ENCODE measurements at places on chromosomes 16 and 17.

DNA sequence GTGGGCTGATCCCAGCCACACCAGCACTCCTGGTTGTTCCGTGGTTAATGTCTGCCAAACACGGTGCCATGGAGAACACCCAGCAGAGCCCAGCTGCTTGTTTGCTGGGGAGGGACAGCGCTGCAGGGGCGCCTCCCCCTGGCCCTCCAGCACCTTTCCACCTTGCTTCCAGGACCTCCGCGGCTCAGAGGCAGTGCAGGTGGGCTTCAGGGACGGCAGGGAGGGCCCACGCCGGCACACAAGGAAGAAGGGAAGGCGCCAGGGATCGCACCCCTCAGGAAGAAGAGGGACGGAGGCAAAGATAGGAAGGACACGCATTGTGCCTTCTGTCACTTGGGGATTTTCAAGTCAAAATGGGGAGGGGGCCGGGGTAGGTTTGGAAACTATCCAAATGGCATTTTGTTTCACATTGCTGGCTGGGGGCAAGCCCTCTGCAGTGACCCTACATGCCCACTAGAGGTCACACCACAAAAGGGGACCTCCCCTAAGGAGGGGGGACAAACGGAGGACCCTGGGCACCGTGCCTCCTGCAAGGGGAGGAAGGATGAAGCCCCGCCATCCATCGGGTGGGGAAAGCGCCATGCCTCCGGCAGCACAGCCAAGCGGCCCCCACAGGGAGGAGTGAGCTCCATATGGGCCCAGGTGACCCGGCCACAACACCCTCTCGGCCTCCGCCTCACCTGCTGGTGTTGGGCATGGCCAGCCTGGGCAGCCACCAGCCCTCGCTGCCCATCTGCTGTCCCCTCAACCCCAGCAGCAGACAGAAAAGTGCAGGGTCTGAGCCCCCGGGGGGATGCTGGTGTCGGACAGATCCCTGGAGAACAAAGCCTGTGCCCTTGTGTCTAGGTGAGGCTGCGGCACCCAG is 7.5 kb upstream of the C16orf95 start:
- peaks cover 3% of the 10 kb centered on the region for H3K4me1 ChIP-seq
- DNase-seq: peak; percentile 48
- H3K27me3 ChIP-seq: no peaks in the 10 kb centered on the region
- no peak overlapping the region for H3K4me3 ChIP-seq
- H3K36me3 ChIP-seq: no peaks in the 10 kb centered on the region
- no peak overlapping the region for H3K27ac ChIP-seq

DNA sequence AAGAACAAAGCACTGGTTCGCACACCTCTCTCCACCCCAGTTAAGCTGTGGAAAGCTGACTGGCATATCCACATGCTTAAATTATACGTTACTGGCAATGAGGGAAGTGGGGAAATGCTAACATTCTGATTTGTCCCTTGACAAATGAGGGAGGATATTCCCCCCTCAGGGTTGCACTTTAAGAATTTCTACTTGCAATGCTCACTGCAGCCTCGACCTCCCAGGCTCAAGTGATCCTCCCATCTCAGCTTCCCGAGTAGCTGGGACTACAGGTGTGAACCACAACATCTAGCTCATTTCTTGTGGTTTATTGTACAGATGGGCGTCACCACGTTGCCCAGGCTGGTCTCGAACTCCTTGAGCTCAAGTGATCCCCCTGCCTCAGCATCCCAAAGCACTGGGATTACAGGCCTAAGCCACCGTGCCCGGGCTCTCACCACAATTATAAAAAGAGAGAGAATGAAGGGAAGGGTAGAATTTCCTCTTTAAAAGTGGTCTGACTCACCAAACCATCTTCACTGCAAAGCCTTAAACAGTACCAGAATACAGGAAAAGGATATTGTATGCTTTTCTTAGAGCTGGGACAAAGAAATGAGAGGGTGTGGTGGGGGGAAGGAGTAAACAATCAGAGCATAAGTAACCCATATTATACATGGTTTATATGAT is 38.9 kb downstream of the KANSL1 start:
- H3K27ac ChIP-seq: no peak overlapping the region
- no peak for DNase-seq
- peaks cover 97% of the 10 kb centered on the region for H3K4me1 ChIP-seq
- H3K27me3 ChIP-seq: no peaks in the 10 kb centered on the region
- H3K4me3 ChIP-seq: peak overlapping the region; percentile 3

DNA sequence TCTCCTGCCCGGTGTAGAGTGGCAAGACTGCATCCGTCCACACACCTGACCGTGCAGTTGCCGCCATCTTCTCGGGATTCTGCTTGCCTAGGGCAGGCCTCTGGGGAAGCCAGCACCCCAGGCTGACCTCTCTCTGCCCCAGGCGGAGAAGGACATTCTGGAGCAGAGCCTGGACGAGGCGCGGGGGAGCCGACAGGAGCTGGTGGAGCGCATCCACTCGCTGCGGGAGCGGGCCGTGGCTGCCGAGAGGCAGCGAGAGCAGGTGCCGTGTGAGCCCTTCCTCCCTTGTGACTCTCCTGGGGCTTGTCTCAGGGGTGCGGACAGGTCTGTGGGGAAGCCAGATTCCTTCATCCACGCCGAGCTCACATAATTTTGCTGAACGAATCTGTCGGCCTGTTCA is 19.8 kb downstream of the CARD14 start:
- no peak overlapping the region for H3K27ac ChIP-seq
- no peaks in the 10 kb centered on the region for H3K27me3 ChIP-seq
- no peak overlapping the region for H3K4me3 ChIP-seq
- no peaks in the 10 kb centered on the region for H3K36me3 ChIP-seq

GRCh38 chr17:83145831-83146230 is 66.4 kb downstream of the METRNL start:
- H3K27me3 ChIP-seq: no peaks in the 10 kb centered on the region
- no peak overlapping the region for H3K4me3 ChIP-seq

DNA sequence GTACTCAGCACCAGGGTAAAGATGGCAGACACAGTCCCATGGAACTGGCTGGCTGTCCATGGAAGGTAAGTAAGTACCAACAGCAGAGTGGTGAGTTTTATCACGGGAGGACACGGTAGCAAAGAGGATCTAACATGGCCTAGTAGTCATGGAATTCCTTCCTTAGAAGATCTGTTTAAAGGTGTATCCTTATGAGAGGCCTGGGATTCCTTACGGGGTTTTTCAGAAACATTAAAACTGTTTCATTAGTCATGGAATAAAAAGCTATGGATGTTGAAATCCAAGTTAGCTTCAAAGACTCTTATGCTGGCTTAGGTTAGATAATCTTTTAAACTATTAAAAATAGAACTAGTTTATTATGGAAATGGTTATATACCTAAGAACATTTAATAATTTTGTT is 7.4 kb downstream of the FTO start:
- no peaks in the 10 kb centered on the region for H3K27me3 ChIP-seq
- no peak overlapping the region for H3K27ac ChIP-seq
- H3K36me3 ChIP-seq: no peaks in the 10 kb centered on the region
- no peak for DNase-seq
- H3K4me1 ChIP-seq: no peaks in the 10 kb centered on the region
- no peak overlapping the region for H3K4me3 ChIP-seq

GRCh38 chr17:77442976-77443747 is 302.4 kb downstream of the SEC14L1 start:
- H3K36me3 ChIP-seq: no peaks in the 10 kb centered on the region
- DNase-seq: no peak
- no peaks in the 10 kb centered on the region for H3K27me3 ChIP-seq
- H3K27ac ChIP-seq: peak overlapping the region; percentile 3

DNA sequence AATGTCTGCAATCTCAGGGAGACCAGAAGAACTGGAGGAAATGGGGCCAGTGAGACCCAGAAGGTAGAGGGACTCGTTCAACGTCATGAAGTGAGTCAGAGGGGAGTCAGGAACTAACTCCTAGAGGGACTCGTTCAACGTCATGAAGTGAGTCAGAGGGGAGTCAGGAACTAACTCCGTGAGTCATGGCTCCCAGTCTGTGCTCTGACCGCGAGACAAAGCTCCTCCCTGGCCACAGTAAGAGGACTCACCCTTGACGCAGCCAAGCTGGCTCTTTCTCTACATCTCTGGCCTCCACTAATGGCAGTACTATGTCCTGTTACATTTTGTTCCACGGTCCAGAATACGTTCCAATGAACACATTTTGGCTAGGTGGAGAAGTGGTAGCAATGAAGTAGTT is 902.5 kb downstream of the KCNJ2 start:
- no peaks in the 10 kb centered on the region for H3K36me3 ChIP-seq
- DNase-seq: no peak
- H3K4me3 ChIP-seq: no peak overlapping the region
- H3K27ac ChIP-seq: no peak overlapping the region
- no peaks in the 10 kb centered on the region for H3K4me1 ChIP-seq
- no peaks in the 10 kb centered on the region for H3K27me3 ChIP-seq

DNA sequence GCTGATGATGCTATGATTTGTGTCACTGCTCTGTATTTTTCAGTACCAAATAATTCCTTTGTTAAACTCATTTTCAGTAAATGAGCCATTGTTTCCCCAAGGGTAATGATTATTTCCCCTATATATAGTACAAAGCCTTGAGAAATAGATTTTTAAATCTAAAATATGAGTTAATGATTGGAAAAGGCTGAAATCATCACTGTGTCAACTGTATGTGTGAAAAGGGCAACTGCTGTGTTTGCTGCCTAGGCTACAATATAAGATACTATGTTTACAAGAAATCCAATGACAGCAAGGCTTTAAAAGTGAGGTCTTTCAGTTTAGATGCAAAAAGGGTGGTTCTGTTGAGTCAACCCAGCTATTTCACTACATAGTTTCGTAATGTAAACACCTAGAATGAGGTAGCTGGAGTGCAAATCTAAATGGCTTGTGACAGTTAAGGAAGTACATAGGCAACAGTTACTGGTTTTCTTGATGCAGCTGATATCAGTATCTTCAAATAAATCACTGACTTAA is 15.3 kb downstream of the NLK start:
- peaks cover 4% of the 10 kb centered on the region for H3K4me1 ChIP-seq
- no peaks in the 10 kb centered on the region for H3K27me3 ChIP-seq
- H3K36me3 ChIP-seq: no peaks in the 10 kb centered on the region
- no peak overlapping the region for H3K4me3 ChIP-seq

- no peak for DNase-seq
- H3K27me3 ChIP-seq: no peaks in the 10 kb centered on the region
- H3K36me3 ChIP-seq: no peaks in the 10 kb centered on the region
- H3K27ac ChIP-seq: no peak overlapping the region
- H3K4me1 ChIP-seq: peaks cover 35% of the 10 kb centered on the region
- no peak overlapping the region for H3K4me3 ChIP-seq
Observed at GRCh38 chr17:59353936-59354755, 22.7 kb downstream of the YPEL2 start.

- no peak overlapping the region for H3K27ac ChIP-seq
- no peak overlapping the region for H3K4me3 ChIP-seq
- peaks cover 67% of the 10 kb centered on the region for H3K36me3 ChIP-seq
- no peak for DNase-seq
Observed at GRCh38 chr17:78823282-78824046, 17.1 kb downstream of the USP36 start.

DNA sequence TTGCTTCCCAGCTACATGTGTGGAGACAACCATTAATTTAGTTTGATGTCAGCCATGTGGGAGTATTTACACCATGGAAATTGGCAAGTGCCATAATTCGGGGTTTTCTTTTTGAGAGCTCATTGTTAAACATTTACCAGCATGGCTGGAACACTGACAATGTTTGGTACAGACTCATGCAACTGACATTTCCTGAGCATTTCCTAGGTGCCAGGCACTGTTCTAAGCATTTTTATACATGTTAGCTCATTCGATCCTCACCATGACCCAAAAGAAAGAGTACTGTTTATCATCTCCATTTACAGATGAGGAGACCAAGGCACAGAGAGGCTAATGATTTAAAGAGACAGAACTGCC is 86.9 kb downstream of the FOXL1 start:
- H3K36me3 ChIP-seq: no peaks in the 10 kb centered on the region
- no peak overlapping the region for H3K4me3 ChIP-seq
- peaks cover 5% of the 10 kb centered on the region for H3K4me1 ChIP-seq
- H3K27me3 ChIP-seq: no peaks in the 10 kb centered on the region

- no peaks in the 10 kb centered on the region for H3K27me3 ChIP-seq
- DNase-seq: no peak
- no peaks in the 10 kb centered on the region for H3K36me3 ChIP-seq
- no peak overlapping the region for H3K4me3 ChIP-seq
- H3K4me1 ChIP-seq: no peaks in the 10 kb centered on the region
Observed at GRCh38 chr16:76502555-76502954, 225.4 kb downstream of the CNTNAP4 start.

DNA sequence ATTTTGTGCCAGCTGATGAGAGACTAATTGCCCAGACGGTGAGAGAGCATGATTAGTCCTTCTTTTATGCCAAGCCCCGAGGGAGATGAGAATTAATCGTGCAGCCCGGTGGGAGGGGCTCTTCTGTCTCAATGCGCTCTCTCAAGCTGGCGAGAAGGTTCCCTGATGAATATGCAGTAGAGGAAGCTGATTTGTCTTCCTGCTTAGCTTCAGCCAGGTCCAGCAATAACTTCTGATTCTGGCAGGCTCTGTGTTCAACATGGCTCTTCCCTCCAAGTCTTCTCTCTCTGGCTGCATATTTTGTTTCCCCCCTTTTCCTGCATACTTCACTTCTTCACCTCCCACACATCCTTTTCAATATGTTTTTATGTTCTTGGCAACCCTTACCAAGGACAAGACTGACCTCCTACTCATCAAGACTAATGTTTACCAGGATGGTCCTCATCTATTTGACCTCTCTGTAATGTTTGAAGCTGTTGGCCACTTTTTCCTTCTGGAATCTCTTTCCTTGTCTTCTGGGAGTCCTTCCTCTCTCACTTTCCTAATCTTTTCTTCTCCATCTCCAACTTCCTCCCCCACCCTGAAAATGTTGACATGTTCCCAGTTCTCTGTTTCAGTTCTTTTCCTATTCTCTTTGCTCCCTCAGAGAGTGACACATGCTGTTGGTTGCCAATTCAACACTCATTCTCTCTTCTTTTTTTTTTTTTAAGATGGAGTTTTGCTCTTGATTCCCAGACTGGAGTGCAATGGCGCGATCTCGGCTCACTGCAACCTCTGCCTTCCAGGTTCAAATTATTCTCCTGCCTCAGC is 33.1 kb downstream of the ARL4D start:
- no peaks in the 10 kb centered on the region for H3K27me3 ChIP-seq
- H3K36me3 ChIP-seq: no peaks in the 10 kb centered on the region
- no peaks in the 10 kb centered on the region for H3K4me1 ChIP-seq
- H3K4me3 ChIP-seq: no peak overlapping the region
- H3K27ac ChIP-seq: no peak overlapping the region
- DNase-seq: no peak

GRCh38 chr16:72783716-72784318 is 264.1 kb downstream of the ZFHX3 start:
- no peak overlapping the region for H3K27ac ChIP-seq
- no peak overlapping the region for H3K4me3 ChIP-seq
- no peaks in the 10 kb centered on the region for H3K27me3 ChIP-seq
- DNase-seq: no peak

DNA sequence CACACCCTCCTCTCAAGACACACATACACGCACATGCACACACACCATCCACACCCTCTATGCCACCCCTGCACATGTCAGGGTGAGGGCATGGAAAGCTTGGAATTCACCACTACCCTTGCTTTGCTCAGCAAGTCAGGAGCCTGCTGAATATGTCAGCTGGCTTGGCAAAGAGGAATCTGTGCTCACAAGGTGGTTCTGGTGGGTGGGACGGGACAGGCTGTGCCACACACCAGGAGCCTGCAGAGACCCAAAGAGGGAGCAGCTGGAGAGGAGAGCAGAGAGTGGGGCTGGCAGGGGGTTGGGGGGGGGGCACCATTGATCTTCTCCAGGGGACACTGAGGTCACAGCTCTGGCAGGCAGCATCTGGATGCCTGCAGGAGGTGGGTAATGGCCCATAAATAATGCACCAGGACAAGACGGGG is 48.7 kb upstream of the NDRG4 start:
- no peak overlapping the region for H3K4me3 ChIP-seq
- H3K27me3 ChIP-seq: no peaks in the 10 kb centered on the region
- no peak for DNase-seq

All from CD8-positive, alpha-beta memory T cell (primary cell).